ENCODE measurements at places on chromosomes 5 and 9. TPM values are rescaled to one million over a fixed set of nuclear protein-coding genes. Genes with fewer than 3 reads are reported as not detected.
A peak's percentile ranks its signal among the peaks of the same experiment; 100 is the strongest.

DNA sequence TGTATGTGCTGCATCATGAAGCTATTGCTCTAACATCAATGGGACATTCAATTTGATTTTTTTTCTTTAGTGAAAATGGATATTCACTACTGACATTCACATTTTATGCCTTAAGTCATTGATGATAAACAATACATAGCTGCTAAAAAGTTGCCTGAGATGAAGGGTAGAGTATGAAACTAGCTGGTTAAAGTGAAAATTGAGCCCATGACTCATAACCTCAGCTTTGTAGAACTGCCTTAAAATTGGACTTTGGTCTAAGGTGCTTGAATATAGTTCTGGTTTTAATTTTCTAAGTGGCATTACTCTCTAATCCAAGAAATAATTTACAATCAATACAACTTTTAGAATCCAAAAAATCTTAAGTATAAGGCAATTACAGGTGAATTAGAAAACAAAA lies 740.4 kb upstream of the RIOK2 start:
- H3K4me3 ChIP-seq = no peak overlapping the region
- no peak for DNase-seq
- no peak overlapping the region for H3K27ac ChIP-seq
- no peaks in the 10 kb centered on the region for H3K4me1 ChIP-seq

- no peaks in the 10 kb centered on the region for H3K36me3 ChIP-seq
- H3K27ac ChIP-seq = peak overlapping the region; percentile 78
- H3K27me3 ChIP-seq = peaks cover 1% of the 10 kb centered on the region
Measured at GRCh38 chr5:149632311-149633251, 51.3 kb downstream of the ARHGEF37 start.

GRCh38 chr5:125059255-125060002 lies 313.0 kb upstream of the ZNF608 start:
- no peak for DNase-seq
- H3K4me1 ChIP-seq = peaks cover 30% of the 10 kb centered on the region
- no peak overlapping the region for H3K4me3 ChIP-seq
- peak overlapping the region; percentile 38 for H3K27ac ChIP-seq

DNA sequence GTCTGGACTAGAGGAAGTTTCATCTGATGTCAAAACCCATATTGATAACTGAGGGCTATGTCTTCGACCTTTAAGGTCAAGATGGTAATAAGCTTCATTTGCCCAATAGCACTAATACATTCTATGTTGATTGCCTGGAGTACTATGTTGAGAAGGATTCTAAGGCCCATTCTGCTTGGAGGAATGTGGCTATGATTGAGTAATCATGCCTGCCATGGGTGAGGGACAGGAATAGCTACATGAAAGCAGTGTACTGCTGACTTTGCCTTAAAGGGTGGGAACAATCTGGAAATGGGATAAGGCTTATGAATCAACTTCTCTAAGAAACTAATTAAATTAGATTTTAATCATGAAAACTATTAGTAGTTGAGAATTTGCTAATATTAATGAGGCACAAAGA lies 13.6 kb downstream of the NNT start:
- no peak overlapping the region for H3K27ac ChIP-seq
- H3K4me3 ChIP-seq = no peak overlapping the region
- H3K27me3 ChIP-seq = no peaks in the 10 kb centered on the region
- H3K4me1 ChIP-seq = peaks cover 5% of the 10 kb centered on the region
- peaks cover 13% of the 10 kb centered on the region for H3K36me3 ChIP-seq
- DNase-seq = no peak

- peaks cover 9% of the 10 kb centered on the region for H3K4me1 ChIP-seq
- no peak overlapping the region for H3K4me3 ChIP-seq
- no peak for DNase-seq
- no peaks in the 10 kb centered on the region for H3K36me3 ChIP-seq
- H3K27me3 ChIP-seq = peaks cover 17% of the 10 kb centered on the region
- no peak overlapping the region for H3K27ac ChIP-seq
Measured at GRCh38 chr5:56662893-56663292, 152.5 kb upstream of the MAP3K1 start.

- H3K36me3 ChIP-seq = no peaks in the 10 kb centered on the region
- H3K4me3 ChIP-seq = peak overlapping the region; percentile 75
- DNase-seq = no peak
- H3K4me1 ChIP-seq = peaks cover 23% of the 10 kb centered on the region
- H3K27me3 ChIP-seq = peaks cover 1% of the 10 kb centered on the region
- peak overlapping the region; percentile 65 for H3K27ac ChIP-seq
Measured at GRCh38 chr9:127049581-127049980, 72.9 kb downstream of the ANGPTL2 start.

GRCh38 chr5:33827885-33828284 lies 63.9 kb downstream of the ADAMTS12 start:
- H3K36me3 ChIP-seq = peaks cover 28% of the 10 kb centered on the region
- H3K27ac ChIP-seq = peak overlapping the region; percentile 55
- peak overlapping the region; percentile 35 for H3K4me3 ChIP-seq
- peak; percentile 69 for DNase-seq
- H3K27me3 ChIP-seq = no peaks in the 10 kb centered on the region

DNA sequence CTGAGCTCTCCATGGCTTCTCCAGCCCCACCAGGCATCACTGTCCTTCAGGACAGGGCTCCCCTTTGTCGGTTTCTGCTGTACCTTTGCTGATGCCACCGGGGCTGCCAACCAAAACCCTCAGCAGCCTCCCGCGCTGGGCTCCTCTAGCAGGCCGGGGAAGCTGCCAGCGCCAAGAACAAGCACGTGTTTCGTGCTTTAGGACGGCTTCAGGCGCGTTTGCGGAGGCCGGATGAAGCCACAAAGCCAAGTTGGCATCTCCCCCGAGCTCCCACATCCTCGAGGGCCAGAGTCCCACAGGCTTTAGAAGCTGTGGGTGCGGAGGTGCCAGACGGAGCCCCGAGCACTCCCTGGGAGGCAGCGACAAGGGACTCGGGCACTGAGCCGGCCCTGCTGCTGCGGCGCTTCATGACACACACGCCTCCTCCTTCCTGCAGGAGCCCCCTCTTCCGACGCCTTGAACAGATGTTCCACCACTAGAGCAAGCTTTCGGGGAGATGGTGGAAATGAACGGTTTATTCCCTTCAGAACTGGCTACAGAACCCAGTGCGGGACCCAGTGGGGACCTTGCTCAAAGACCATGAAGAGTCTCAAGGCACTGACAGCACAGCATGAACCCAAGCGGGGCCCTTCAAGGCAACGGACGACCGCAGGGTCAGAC lies 36.7 kb downstream of the SARDH start:
- peaks cover 1% of the 10 kb centered on the region for H3K4me1 ChIP-seq
- H3K27me3 ChIP-seq = peaks cover 20% of the 10 kb centered on the region
- H3K27ac ChIP-seq = no peak overlapping the region
- H3K4me3 ChIP-seq = no peak overlapping the region
- peaks cover 5% of the 10 kb centered on the region for H3K36me3 ChIP-seq

GRCh38 chr5:136242611-136243010 lies 49.6 kb upstream of the SMIM32 start:
- peaks cover 31% of the 10 kb centered on the region for H3K27me3 ChIP-seq
- H3K36me3 ChIP-seq = no peaks in the 10 kb centered on the region
- no peak for DNase-seq
- no peak overlapping the region for H3K27ac ChIP-seq

GRCh38 chr5:17259630-17260257 lies 42.3 kb downstream of the BASP1 start:
- H3K36me3 ChIP-seq = peaks cover 59% of the 10 kb centered on the region
- no peak overlapping the region for H3K27ac ChIP-seq
- no peak for DNase-seq
- no peak overlapping the region for H3K4me3 ChIP-seq
- peaks cover 2% of the 10 kb centered on the region for H3K27me3 ChIP-seq

DNA sequence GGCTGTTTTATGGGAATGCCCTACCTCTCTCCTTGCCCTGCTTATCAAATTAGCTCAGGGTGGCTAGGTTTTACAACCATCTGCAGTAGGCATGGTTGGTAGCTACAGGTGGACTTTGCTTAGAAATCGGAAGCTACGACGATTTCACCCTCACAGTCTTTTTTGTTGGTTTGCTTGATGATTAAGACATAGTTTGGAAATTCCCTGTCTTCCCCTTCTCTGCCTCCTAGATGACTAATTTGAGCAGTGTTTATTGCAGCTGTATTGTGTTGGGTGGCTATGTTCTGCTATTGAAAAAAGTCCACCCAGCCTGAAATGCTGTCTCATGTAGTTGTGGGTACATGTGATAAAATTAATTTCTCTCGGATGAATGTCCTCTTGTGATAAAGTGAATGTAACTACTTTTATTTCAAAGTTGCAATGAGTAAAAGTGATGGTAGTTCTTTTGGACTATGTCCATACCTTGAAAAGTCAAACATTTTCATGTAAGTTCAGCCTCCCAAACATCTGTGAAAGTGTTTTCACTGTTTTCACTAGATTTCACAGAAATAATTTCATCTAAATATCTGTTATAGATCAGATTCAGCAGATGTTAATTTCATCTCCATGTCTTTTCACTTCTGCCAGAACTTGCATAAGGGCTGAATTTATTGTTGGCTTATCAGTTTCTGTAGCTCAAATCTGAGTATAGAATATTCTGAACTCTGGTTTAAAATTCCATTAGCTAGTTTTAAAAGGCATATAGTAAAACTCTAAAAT lies 37.3 kb upstream of the FYB1 start:
- peak overlapping the region; percentile 82 for H3K4me3 ChIP-seq
- H3K4me1 ChIP-seq = peaks cover 35% of the 10 kb centered on the region
- no peaks in the 10 kb centered on the region for H3K27me3 ChIP-seq
- H3K27ac ChIP-seq = peak overlapping the region; percentile 48

DNA sequence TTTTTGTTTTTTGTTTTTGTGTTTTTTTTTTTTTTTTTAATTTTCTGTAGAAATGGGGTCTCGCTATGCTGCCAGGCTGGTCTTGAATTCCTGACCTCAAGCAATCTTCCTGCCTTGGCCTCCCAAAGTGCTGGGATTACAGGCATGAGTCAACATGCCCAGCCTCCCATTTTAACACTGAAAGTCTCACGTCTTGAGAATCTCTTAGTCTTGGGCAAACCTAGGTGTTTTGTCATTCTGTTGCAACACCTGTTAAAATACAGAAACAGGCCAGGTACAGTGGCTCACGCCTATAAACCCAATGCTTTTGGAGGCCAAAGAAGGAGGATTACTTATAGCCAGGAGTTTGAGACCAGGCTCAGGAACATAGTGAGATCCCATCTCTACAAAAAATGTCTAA lies 599.0 kb downstream of the TLR4 start:
- H3K4me1 ChIP-seq = no peaks in the 10 kb centered on the region
- H3K36me3 ChIP-seq = no peaks in the 10 kb centered on the region
- no peak overlapping the region for H3K4me3 ChIP-seq
- DNase-seq = no peak
- no peaks in the 10 kb centered on the region for H3K27me3 ChIP-seq

GRCh38 chr9:79266986-79267385 lies 304.8 kb upstream of the TLE4 start:
- no peak overlapping the region for H3K27ac ChIP-seq
- DNase-seq = peak; percentile 27
- H3K4me3 ChIP-seq = no peak overlapping the region
- H3K36me3 ChIP-seq = peaks cover 7% of the 10 kb centered on the region
- H3K4me1 ChIP-seq = peaks cover 34% of the 10 kb centered on the region

DNA sequence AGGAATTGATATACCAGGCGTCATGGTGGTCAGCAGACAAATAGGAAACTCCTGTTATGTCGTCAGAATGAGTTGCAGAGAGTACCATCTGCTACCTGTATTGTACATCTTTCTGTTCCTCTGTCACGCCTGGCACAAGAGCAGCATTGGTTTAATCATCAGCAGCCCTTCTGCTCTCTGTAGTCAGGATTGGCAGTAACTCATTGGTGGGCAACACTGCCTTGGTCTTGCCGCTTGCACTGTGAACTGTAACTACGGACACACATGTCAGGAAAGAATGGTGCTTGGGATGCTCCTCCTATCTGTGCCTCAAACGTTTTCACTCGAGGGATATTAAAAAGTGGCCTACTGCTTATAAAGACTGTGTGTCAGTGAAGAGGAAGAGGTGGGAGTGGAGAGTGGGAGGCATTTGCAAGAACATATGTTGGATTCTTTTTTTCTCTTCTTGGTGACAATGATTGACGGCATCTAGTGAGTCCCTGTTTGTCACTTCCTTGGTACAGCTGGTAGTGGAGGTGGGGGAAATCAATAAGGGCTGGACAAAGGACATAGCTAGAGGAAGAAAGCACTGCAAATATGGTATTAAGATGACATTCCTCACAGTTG lies 76.6 kb downstream of the F2RL2 start:
- no peaks in the 10 kb centered on the region for H3K4me1 ChIP-seq
- H3K27me3 ChIP-seq = peaks cover 9% of the 10 kb centered on the region
- no peak overlapping the region for H3K27ac ChIP-seq
- no peak for DNase-seq

DNA sequence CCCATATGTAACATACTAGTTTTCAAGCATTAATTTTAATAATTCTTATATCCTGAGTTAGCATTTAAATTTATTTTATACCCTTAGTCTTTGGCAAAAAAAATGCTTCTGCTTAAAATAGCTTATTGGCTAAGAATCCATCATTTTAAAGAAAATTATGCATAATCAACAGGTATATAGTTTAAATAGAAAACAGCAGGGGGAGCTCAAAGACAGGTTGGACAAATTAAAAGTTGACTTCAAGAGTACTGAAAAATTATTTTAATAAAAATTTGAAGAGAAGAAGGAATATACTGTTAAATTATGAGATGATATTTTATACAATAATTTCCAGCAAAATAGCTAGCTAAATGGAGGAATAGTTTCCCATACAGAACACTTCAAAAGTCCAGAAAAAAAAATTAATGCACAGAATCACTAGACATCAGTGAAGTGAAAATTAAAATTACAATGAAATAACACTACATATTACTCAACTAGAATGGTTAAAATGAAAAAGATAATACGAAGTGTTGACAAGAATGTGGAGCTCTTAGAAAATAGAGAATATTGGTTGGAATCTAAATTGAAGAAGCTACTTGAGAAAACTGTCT lies 387.1 kb downstream of the PDE4D start:
- DNase-seq = peak; percentile 26
- H3K4me3 ChIP-seq = no peak overlapping the region
- H3K27me3 ChIP-seq = peaks cover 6% of the 10 kb centered on the region
- no peak overlapping the region for H3K27ac ChIP-seq
- H3K36me3 ChIP-seq = no peaks in the 10 kb centered on the region

GRCh38 chr5:14035859-14036503 lies 91.5 kb upstream of the DNAH5 start:
- H3K4me1 ChIP-seq = no peaks in the 10 kb centered on the region
- no peaks in the 10 kb centered on the region for H3K27me3 ChIP-seq
- H3K36me3 ChIP-seq = no peaks in the 10 kb centered on the region
- H3K27ac ChIP-seq = peak overlapping the region; percentile 96

- no peak overlapping the region for H3K27ac ChIP-seq
- DNase-seq = no peak
- H3K4me1 ChIP-seq = 0 out of 2 replicates have a peak, but pooled peaks cover 5% of the 10 kb centered on the region
- peaks cover 6% of the 10 kb centered on the region for H3K36me3 ChIP-seq
- H3K27me3 ChIP-seq = no peaks in the 10 kb centered on the region
Measured at GRCh38 chr9:15927161-15927560, 374.3 kb downstream of the CCDC171 start.

GRCh38 chr5:107696080-107696479 lies 25.3 kb upstream of the EFNA5 start:
- no peaks in the 10 kb centered on the region for H3K36me3 ChIP-seq
- no peak for DNase-seq
- no peak overlapping the region for H3K4me3 ChIP-seq
- H3K27me3 ChIP-seq = no peaks in the 10 kb centered on the region
- H3K27ac ChIP-seq = no peak overlapping the region

The TMEM215 gene
- total RNA-seq = not detected

The SPATA31D4 gene
- total RNA-seq = not detected

The TMEM171 gene
- total RNA-seq = 1.2 TPM

The MZB1 gene
- total RNA-seq = not detected

The CCDC127 gene
- 6.2 TPM for total RNA-seq

The EXOSC3 gene
- 49.8 TPM for total RNA-seq

The ZNF608 gene
- 0.85 TPM for total RNA-seq

The PROB1 gene
- 5.0 TPM for total RNA-seq

All from HFFc6 (cell line).